ENCODE measurements at places on chromosomes 12 and 14. TPM values are rescaled to one million over a fixed set of nuclear protein-coding genes. Genes with fewer than 3 reads are reported as not detected.

Gene NOS1
- 2.4 TPM for total RNA-seq

Gene GYS2
- not detected for total RNA-seq

Gene COCH
- 25.8 TPM for total RNA-seq

Gene RIN3
- total RNA-seq, result 1.5 TPM

Gene PLCZ1
- not detected for total RNA-seq

Gene RAD9B
- 0.22 TPM for total RNA-seq

Gene PZP
- total RNA-seq, result not detected

Gene REP15
- 1.3 TPM for total RNA-seq

Gene IFT43
- 21.2 TPM for total RNA-seq

Gene MYO1H
- total RNA-seq, result 0.11 TPM

Gene PRH2
- not detected for total RNA-seq

Gene NCOR2
- 226 TPM for total RNA-seq

Gene PLA2G1B
- total RNA-seq, result not detected

Gene BDKRB1
- not detected for total RNA-seq

Gene NGB
- 0.11 TPM for total RNA-seq

Gene FOXN4
- total RNA-seq, result 0.29 TPM

Gene TUBA1A
- 148 TPM for total RNA-seq

Gene GPR68
- 0.33 TPM for total RNA-seq

Gene DACT1
- 4.6 TPM for total RNA-seq

Gene OR6C1
- total RNA-seq, result not detected

Gene CISTR
- total RNA-seq, result not detected

Gene EPYC
- total RNA-seq, result not detected

Gene ST8SIA1
- total RNA-seq, result not detected

Gene METTL1
- total RNA-seq, result 66.7 TPM

Gene RNASE4
- total RNA-seq, result not detected

Data from H9 (cell line).